ENCODE measurements at places on chromosomes 7 and 10.
A peak's percentile ranks its signal among the peaks of the same experiment; 100 is the strongest.

DNA sequence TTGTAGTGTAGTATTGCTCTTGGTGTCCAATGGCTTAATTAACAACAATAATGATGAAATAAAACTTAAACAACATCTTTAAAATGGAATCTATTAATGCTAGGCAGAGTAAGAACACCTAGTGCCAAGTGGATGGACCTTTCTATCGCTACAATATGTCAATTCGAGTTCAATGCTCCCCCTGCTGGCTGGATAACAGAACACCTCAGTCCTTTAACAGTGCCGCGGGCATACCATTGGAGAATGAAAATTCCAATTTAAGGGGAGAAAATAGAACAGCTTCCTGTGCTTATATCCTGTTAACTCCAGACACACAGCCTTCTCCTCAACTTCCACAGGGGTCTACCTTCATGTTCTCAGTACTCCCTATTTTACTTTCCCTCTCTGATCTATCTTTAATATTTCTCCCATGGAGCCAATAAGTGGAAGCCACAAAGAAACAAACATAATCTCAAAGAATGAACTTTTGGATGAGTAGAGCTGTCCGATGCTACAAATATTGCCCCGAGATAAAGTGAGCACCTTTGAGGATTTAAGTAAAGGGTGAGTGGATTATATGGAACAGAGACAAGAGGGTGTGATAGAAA lies 41.4 kb downstream of the COL1A2 start:
- peak; percentile 20 for DNase-seq

GRCh38 chr7:135414850-135415439 lies 95.0 kb downstream of the CNOT4 start:
- no peak for DNase-seq

- no peak for DNase-seq
Measured at GRCh38 chr7:90709501-90710465, 113.7 kb downstream of the CDK14 start.

DNA sequence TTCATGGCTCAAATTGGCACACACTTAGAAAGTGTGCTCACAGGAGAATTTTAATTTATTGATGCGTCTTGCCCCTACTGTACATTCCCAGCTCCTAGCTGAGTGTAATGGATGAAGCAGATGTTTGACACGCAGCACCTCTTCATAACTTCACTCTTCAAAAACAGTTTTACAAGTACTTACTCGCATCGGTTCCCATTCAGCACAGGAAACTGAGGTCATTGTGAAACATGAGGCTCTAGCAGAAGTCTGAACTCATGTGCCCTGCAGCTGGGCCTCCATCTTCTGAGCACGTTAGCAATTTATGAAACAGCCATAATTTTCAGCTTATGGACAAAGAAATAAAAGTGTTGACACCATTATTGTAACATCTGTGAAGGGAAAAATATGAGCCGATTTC lies 558.9 kb upstream of the MGMT start:
- no peak for DNase-seq

All from stimulated activated CD4-positive, alpha-beta T cell treated with anti-CD3 and anti-CD28 coated beads, Interleukin-1b, Interleukin-23, amount 100 ng/mL, for 1 hour (primary cell).